NCI-H1694 (cell line): ENCODE measurements at places on chromosomes 7 and 10.
A peak's percentile ranks its signal among the peaks of the same experiment; 100 is the strongest.

DNA sequence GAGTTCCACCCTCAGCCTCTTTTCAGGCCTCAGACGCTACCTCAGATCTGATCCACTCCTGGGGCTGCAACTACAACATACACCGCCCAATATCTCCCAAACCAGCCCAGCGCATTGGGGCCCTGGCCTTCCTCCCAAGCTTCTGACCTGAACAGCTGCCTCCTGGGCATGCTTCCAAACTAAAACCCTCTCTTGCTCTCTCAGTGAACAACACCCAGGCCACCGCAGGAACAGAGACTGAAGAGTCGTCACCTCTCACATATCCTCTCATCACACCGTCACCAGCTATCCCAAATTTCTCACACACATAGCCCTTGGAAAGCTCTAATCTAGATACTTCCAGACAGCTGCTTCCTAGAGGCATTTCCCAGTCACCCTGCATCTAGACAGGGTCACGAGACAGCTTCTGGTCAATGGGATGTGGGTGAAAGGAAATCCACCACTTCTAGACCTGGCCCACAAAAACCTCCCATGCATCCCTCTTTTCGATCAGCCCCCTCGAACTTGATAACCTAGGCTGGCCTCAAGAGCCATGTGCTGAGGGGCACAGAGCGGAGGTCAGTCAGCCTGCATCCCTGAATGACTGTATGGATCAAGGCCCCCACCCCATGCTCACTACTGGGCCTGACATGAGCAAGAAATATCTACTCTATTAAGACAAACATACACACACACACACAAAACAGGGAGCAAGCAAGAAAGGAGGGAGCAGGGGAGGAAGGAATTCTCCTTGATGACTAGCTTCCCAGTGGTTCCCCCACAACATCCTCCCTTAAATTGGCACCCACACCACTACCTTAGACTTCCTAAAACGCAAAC, 1.8 kb downstream of the PARP12 start:
- peak; percentile 28 for DNase-seq

- DNase-seq = no peak
These were observed 68.2 kb downstream of the SLC37A3 start for GRCh38 chr7:140330128-140330527.

DNA sequence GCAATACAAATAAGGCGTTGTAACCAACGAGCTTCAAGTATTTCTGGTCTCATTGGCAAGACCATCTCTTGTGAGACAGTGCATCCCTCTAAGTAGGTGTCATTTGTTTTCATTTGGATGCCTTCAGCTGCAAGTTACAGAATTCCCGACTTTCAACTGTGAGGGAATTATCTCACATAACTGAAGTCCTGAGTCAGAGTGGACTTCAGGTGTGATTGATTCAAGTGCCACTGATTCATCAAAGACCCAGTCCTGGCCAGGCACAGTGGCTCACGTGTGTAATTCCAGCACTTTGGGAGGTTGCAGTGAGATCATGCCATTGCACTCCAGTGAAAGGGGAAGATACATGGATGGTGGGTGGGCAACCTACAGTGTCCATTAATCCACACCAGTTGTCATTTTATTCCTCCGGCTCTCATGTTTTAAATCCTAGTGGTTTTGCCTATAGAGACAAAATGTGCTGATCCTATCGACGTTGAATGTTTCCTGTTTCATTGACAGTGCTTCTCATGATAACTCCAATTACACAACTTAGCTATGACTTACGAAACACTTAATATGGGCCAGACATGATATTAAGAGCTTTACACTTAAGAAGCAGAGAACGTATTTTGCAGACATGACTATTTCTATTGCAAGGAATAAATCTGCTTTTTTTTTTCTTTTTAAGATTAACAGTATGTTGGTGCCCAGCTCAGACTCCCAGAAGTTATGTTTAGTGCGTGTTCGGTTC, 268.0 kb downstream of the FRMD4A start:
- no peak for DNase-seq

DNA sequence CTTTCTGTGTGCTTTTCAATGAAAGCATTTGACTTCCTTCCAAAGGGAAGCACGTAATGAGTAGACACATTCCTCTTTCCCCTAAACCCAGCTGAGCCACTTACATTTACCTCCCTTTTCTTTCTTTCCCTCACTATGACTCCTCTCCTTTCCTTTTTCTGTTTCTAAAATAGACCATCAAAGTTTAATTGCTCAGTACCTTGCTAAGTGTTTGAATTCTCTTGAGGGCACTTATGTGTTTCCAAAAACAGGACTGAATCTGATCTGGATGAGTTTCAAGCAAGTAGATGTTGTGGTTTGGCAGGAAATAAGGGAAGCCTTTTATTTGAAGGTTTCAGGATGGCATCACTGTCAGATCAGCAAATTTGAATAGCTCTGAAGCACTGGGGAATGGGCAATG, 396.2 kb downstream of the REEP3 start:
- no peak for DNase-seq

DNA sequence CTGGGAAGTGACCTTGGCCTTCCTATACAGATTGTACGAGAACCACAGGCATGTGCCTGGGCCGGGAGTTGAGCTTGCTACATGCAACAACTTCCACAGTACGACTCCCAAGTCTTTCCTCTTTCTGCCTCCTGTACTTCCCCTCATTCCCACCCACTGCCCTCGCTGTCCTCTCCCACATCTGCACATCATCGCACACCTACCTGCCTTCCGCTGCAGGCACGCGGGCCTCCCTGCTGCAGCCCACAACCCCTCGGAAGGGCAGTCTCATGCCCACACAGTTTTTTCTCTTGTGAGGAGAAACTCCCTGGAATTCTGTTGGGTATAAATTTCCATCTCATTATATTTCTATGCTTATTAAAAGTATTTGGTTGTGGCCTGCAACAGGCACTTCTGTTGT, 117.2 kb downstream of the ACTR3B start:
- no peak for DNase-seq

- no peak for DNase-seq
These were observed 41.0 kb downstream of the WDFY4 start for GRCh38 chr10:48725708-48726107.

- DNase-seq = no peak
These were observed 2.2 kb downstream of the ZDHHC4 start for GRCh38 chr7:6579446-6579845.

- DNase-seq = no peak
These were observed 5.7 kb upstream of the GNAI1 start for GRCh38 chr7:80128918-80129317.
